Activated naive CD4-positive, alpha-beta T cell treated with anti-CD3 and anti-CD28 coated beads, Interleukin-2, amount 50 U/mL, for 16 hours (primary cell): ENCODE measurements at places on chromosomes 5 and 9.

- DNase-seq = no peak
These were observed 16.2 kb upstream of the TDRD7 start for GRCh38 chr9:97395745-97396144.

GRCh38 chr9:132694144-132694543, 23.9 kb downstream of the GTF3C4 start:
- DNase-seq = no peak

- no peak for DNase-seq
These were observed 4.3 kb downstream of the SMIM3 start for GRCh38 chr5:150782850-150783249.

GRCh38 chr9:127216888-127217217, 47.7 kb upstream of the GARNL3 start:
- no peak for DNase-seq

DNA sequence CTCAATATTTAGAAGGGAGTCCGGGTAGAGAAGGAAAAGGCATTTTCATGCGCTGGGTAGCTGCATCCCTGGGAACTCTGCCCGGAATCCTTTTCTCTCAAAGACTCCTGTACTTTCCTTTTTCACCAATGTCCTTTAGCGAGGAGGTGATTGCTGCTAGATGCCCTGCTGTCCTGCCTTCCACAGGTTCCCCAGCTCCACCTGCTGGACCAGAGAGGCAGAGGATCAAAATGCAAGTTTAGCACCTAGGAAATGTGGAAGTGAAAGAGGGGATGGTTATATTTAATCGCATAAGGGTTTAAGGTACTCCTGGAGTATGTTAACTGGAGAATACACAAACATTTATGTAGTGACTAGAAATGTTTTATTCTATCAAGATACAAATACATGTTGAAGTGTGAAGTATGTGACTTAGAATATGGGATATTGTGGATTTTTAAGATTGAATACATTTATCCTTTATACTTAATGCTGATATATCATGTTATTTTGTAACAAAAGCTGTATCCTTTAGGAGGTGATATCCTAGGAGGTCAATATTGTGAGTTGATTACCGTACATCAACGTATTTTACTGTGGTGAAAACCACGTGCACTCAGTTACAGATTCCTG, 145.7 kb downstream of the ARHGAP26 start:
- no peak for DNase-seq
